ENCODE measurements at places on chromosomes 13 and 19. TPM values are rescaled to one million over a fixed set of nuclear protein-coding genes. Genes with fewer than 3 reads are reported as not detected.

DNA sequence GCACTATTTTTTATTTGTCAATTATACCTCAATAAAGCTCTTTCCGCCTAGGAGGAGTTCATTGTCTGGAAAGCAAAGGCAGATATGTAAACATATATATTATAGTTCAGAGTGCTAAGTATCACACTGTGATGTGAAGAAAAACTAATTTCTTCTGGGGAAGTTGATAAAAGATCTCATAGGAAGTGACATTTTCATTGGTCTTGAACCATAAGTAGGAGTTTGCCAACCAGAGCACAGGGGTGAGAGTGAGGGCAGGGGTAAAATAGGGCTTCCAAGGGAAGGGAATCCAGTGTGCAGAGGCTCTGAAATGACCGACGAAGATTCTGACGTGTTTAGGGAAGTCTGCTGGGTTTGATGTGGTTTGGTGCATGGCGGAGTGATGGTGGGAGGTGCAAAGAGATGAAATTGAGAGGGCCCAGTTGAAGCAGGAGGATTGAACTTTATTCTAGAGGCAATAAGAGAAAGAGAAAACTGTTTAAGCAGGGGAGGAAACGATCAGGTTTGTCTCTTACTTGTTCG, 780 bp upstream of the GTF2F2 start:
- DNase-seq: no peak

DNA sequence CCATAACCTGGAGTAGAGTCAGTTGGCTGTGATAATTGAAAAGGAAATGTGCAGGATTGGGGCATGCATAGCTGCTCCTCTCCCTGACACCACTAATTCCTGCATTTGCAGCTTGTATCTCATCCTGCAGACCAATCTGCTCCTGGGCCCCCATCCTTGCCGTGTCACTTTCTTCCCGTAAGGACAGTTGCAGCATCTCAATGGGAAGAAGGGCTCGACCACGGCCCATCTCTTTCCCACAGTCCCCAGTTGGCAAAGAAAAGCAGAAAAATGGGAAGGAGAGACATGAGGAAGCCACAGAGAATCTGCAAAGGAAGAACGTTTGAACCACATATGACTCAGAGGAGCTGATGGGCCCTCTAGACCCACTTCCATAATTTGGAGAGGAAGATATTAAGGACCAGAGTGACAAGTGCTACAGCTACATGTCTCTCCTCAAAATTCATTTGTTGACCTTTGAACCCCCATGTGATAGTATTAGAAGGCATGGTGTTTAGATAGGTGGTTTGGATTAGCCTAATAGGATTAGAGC, 1.8 kb upstream of the SIGLEC12 start:
- no peak for DNase-seq

GRCh38 chr13:81757348-81757970, 1416.5 kb upstream of the SPRY2 start:
- DNase-seq: no peak

DNA sequence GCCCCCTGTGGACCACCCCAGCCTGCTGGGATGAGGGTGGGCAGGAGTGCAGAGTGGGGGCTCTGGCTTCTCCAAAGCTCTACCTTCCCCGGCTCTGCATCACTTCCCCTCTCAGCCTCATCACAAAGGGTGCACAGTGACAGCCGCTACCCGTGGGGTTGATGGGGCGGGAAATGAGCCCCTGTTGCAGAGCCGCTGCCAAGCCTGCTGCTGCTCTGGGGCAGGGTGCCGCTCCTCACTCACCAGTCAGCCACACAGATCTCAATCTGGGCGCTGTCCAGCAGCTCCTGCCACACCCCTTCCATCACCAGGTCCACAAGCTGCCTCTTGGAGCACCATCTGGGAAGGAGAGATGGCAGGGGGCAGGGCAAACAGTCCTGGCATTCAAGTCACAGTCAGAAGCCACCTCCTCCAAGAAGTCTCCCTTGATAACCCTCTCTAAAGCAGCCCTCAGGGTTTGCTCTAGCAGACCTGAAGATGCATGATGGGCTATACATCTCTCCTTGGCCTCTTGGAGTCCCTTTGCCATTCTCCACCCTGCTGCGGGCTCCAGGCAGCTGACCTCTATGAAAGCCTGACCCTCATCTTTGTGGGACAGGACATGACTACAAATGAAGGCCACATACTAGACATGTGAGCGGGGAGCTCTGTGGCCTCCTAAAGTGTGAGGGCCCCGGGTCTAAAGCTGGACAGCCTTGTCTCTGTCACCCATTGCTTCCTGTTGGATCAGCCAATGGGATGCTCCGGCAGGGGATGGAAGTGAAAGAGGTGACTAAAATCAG, 15.7 kb downstream of the MRPS12 start:
- DNase-seq: no peak

GRCh38 chr13:74442751-74443150, 308.5 kb upstream of the KLF12 start:
- no peak for DNase-seq

GRCh38 chr13:91144054-91144453, 203.4 kb upstream of the MIR17HG start:
- no peak for DNase-seq

The ZNF134 gene
- total RNA-seq: 24.0 TPM

The SIGLEC14 gene
- total RNA-seq: 5.0 TPM

The SYNGR4 gene
- total RNA-seq: not detected

Measured in esophagus muscularis mucosa (tissue), 4 donors.